ENCODE measurements at places on chromosomes 4 and X. TPM values are rescaled to one million over a fixed set of nuclear protein-coding genes. Genes with fewer than 3 reads are reported as not detected.

DNA sequence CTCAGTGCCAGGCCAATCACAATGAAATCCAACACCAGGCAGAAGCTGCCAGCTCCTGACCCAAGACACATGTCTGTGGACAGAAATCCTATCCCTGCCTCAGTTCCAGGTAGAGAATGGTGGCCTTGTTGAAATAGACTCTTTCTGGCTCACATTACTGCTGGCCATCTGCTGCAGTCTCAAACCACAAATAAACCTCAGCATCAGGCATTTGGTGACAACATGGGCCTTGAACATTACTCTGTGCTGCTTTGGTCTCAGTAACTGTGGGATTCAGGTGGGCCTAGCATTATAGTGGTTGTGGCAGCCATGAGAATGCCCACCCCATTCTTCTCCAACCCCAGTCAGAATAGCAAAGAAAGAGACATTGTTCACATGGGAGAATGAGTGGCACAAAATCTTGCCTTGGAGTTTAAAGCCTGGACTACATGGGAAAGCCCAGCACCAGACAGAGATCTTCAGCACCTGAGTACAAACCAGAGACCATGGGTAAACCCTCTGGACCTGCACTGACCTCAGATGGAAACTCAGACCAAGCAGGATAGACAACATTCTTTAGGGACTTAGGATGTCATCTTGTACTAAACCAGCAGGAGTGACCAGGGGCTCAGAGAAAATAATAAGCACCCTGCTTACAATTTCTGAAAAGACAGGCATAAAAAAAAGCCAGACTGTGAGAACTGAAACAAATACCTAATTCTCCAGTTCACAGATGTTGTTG, 50.4 kb upstream of the TRAM1L1 start:
- DNase-seq = no peak

- no peak for DNase-seq
Measured at GRCh38 chr4:158133551-158133950, 39.3 kb downstream of the GASK1B start.

Gene PSAPL1
- not detected for total RNA-seq

Gene CT55
- not detected for total RNA-seq

Gene FRMPD4
- total RNA-seq = 1.3 TPM

Gene NAP1L3
- 0.65 TPM for total RNA-seq

Data from Right ventricle myocardium superior (tissue), 1 donor.